ENCODE measurements at places on chromosomes 13 and 19.

- DNase-seq = no peak
These were observed 43.6 kb downstream of the ZNF611 start for GRCh38 chr19:52691215-52691610.

DNA sequence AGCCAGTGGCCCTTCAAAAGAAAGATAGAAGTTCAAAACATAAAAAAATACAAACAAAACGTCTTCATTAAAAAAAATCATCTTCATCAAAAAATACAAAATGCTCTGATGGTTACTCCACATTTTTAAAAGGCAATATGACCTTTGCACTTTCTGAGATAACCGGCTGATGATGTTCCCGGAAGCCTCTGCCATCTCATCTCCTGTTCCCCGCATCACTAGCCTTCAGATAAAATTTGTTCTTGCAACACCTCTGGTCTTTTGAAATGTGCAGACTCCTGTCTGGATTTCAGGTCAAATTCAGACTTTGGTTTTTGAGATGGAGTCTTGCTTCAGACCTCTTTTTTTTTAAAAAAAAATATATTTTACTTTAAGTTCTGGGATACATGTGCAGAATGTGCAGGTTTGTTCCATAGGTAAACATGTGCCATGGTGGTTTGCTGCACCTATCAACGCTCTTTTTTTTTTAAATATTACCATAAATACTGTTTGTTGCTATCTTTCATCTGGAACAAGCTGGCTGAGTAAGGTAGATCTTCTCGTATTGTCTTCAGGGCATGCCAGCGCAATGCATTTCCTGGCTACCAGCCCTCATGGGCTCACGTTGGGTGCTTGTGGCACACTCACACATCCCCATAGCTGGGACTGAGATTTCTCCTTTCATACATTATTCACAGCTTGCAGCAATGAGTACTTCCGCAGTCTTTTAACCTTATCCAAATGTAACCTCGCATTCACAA, 418.9 kb upstream of the ARGLU1 start:
- no peak for DNase-seq

DNA sequence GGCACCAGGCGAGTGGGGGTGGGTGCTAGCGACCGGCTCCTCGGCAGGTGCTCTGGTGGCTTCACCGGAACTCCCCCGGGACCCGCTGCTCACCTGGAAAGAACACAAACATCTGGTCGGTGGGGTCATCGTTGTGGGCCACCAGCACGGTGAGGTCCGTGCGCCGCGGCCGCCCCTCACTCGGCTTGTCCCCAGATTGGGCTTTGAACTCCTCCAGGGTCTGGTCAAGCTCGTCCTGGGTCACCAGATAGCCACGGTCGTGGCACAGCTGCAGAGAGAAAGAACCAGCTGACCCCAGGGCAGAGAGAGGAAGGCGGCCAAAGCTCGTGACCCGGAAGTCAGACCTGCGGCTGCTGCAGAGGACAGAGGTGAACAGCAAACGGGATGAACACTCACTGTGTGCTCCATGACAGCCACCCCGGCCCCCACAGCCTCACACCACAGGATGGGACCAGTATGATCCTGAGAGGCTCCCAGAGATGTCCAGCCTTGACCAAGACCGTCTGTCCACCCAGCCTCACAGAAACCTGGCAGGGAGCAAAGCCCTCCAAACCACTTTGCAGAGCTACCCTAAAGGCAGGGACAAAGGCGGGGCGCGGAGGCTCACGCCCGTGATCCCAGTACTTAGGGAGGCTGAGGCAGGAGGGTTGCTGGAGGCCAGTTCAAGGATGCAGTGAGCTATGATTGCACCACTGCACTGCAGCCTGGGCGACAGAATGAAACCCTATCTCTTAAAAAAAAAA, 1.2 kb downstream of the POLR2E start:
- no peak for DNase-seq

GRCh38 chr13:106337096-106337850, 198.2 kb downstream of the EFNB2 start:
- DNase-seq = no peak

DNA sequence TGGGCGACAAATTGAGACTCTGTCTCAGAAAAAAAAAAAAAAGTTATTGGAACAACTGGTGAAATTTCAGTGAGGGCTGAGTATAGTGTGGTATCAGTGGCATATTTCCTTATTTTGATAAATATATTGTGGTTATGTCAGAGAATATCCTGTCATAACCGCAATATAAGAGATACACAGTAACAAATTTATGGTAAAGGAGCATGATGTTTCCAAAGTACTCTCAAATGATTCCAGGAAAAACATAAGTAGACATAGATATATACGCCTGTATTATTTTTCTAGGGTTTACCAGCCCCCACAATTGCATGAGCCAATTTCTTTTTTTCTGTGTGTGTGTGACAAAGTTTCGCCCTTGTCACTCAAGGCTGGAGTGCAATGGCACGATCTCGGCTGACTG, 5.7 kb upstream of the C5AR1 start:
- DNase-seq = no peak

DNA sequence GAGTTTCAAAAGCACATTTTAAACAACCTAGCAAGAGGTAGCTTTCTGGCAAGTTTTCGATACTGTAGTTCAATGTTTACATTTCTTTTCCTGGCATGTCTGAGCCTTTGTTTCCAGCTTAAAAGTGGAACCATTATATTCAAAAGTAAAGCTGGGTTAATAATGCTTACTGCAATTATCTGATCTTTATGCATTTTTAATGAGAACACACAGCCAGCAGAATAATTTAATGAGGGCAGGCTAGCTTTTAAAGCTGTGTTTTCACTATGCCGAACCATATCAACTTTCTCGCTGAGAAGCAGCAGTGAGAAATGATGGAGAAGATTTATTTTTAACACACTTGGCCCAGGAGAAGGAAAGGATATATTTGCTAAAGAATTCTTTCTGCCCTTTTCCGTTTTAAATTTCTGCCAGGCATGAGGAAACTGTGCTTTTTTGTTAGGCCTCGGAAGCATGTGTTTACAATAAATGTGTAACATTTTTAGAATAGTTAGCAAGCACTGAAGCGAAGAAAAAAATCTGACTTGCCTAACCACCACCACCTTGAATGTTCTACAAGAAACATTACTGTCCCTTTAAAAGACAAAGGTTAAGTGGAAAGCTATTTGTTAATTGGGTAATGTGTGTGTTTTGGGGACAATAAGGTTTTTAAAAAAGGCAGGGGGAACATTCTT, 1.0 kb downstream of the MBNL2 start:
- DNase-seq = no peak

DNA sequence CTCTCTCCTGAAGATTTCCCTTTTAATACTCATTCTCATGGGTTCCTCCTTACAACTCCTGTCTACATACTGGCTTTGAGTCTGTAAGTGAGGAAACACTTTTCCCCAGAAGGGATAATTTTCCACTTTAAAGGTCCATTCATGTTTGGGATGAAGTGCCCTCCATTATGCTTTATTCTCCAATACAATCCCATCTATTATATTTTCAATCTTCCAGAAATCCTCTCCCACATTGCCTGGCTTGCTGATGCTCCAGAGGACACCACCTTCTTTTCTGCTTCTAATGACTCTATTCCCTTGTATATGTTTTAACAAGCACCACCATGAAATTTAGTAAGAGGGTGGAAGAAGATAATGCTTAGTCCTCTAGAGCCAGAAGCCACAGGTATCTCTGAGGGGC, 92.7 kb upstream of the NBEA start:
- DNase-seq = no peak

- DNase-seq = peak; percentile 79
These were observed 2.9 kb downstream of the KLK1 start for GRCh38 chr19:50820549-50821247.

GRCh38 chr13:79692846-79693245, 211.9 kb downstream of the NDFIP2 start:
- no peak for DNase-seq

GRCh38 chr19:1619094-1619439, 13.8 kb upstream of the UQCR11 start:
- DNase-seq = no peak

DNA sequence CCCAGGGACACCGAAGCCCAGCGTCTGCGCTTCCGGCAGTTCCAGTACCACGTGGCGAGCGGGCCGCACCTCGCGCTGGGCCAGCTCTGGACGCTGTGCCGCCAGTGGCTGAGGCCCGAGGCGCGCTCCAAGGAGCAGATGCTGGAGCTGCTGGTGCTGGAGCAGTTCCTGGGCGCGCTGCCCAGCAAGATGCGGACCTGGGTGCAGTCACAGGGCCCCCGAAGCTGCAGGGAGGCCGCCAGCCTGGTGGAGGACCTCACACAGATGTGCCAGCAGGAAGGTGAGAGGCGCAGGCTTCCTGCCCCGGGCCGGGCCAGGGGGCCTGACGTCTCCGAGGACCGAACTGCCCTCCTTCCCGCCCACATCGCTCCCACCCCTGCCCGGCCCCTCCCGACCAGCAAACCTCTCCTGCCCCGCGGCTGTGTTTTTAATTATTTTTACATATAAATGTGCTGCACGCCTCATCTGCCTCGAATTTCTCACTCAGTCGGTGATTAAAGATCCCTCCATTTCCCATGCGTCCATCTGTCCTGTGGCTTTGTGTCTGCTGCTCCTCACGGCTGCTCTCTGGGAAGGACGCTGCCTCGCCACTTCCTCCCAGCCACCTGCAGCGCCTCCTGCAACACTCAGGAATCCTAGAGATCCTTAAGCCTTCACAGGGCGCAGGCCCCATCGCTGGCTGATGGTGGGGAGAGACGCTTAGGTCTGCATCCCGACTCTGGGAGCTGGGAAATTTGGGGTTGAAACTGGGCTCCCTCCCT, 4.3 kb downstream of the ZSCAN1 start:
- no peak for DNase-seq

GRCh38 chr19:54206030-54206830, 5.6 kb downstream of the RPS9 start:
- no peak for DNase-seq

DNA sequence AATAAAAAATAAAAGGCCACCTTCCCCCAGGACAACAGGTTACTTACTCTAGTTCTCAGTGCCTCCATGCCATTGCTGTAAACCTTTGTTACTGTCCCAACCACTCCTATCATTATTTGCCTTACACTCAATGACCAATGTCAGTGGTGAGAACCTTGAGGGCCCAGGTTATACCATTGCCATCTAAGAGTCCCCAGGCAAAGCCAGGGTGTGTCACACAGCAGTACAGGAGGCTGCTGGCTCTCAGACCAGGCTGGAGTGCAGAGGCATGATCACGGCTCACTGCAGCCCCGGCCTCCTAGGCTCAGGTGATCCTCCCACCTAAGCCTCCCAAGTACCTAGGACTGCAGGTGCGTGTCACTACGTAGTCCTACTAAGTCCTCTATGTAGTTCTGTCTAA, 6.1 kb downstream of the ELAVL1 start:
- no peak for DNase-seq

- DNase-seq = no peak
These were observed 72.9 kb downstream of the SPATA13 start for GRCh38 chr13:24233351-24233901.

- DNase-seq = no peak
These were observed 24.9 kb upstream of the WDR18 start for GRCh38 chr19:958967-959855.

DNA sequence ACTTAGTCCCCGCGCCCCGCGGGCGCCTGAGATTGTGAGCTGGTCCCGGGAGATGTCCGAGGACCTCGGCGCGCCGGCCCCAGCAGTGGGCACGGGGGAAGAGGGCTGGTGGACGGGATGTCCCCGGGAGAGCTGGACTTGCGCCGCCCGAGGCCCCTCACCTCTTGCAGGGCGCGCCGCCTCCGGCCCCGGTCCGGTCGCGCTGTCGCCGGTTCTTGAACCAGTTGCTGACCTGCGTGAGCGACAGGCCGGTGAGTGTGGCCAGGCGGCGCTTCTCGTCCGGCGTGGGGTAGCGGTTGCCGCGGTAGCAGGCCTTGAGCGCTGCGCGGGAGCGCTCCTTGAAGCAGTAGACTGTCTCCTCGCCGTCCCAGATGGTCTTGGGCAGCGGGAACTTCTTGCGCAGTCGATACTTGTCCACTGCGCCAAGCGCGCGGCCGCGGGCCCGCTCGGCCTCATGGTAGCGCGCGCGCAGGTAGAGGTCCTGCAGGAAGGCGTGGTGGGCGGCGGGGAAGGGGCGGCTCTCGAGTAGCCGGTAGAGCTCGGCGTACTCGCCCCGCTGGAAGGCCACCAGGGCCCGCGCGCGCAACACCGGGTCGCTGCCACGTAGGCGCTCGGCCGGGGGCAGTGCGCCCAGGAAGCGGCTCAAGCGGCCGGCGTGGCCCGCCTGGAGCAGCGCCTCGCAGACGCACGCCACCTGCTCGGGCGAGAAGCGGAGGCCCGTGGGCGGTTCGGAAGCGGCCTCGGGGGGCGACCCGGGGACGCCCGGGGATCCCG, 984 bp downstream of the SIX5 start:
- peak; percentile 86 for DNase-seq

DNA sequence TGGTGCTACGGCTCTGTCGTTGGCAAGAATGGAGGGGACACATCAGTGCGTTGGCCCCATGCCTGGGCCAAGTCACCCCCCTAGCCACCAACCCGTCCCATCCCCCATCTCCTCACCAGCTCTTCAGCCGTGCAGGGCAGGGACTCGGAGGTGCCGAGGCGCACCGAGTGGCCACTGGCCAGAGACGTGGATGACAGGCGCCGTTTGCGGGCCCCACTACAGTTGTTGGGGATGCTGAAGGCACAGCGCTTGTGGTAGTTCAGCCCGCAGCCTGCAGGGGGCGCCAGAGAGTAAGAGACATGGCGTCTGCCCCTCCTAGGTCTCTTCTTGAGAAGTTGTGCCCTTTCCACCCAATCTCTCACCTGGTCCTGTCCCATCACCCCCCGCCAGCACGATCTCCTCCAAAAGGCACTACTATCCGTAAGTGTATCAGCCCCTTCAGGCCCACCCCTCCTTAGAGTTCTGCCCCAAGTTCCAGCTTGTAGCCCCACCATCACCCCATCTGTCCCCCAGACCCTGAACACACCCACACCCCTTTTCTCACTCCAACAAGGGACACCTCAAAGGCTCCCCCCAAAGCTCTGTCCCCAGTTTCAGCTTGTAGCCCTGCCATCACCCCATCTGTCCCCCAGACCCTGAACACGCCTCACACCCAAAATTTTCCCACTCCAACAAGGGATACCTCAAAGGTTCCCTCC, 12.4 kb downstream of the PRKD2 start:
- peak; percentile 95 for DNase-seq

GRCh38 chr13:96161141-96161540, 71.2 kb downstream of the HS6ST3 start:
- no peak for DNase-seq

DNA sequence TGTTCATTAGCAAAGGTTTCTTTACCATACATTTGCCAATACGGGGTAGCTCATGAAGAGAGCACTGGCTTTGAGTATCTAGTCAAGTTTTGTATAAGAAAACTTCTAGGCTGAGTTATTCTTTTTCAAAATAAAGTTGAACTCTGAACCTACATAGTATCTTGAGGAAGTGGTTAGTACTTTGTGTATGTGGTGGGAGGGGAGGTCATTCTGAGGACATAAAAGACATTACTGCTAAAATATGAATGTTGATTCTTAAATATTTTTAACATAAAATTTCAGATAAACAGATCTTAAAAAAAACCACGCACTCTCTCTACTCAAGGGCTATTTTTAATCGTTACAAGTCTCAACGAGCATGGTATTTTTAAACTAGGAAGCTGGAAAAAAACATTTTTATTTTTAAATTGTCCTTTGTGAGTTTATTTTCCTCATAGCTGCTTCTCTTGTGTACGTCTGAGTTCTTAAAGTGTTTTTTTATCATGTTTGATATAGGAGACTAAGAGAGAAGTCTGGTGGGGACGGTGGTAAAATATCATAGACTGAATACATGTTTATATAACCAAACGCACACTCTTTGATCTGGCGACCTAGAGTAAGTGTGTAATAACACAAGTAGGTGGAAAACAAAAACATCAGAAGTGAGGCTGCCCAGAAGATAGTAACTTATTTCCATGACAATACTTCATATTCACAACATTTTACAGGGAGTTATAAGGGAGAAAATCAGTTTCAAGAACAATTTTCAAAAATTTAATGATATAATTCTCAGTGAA, 118.0 kb upstream of the POSTN start:
- DNase-seq = no peak
